ENCODE measurements at places on chromosomes 7 and 10.

GRCh38 chr10:86083664-86084175 is 282.9 kb downstream of the GRID1 start:
- DNase-seq: no peak

- no peak for DNase-seq
Measured at GRCh38 chr10:90007226-90007625, 305.8 kb downstream of the KIF20B start.

DNA sequence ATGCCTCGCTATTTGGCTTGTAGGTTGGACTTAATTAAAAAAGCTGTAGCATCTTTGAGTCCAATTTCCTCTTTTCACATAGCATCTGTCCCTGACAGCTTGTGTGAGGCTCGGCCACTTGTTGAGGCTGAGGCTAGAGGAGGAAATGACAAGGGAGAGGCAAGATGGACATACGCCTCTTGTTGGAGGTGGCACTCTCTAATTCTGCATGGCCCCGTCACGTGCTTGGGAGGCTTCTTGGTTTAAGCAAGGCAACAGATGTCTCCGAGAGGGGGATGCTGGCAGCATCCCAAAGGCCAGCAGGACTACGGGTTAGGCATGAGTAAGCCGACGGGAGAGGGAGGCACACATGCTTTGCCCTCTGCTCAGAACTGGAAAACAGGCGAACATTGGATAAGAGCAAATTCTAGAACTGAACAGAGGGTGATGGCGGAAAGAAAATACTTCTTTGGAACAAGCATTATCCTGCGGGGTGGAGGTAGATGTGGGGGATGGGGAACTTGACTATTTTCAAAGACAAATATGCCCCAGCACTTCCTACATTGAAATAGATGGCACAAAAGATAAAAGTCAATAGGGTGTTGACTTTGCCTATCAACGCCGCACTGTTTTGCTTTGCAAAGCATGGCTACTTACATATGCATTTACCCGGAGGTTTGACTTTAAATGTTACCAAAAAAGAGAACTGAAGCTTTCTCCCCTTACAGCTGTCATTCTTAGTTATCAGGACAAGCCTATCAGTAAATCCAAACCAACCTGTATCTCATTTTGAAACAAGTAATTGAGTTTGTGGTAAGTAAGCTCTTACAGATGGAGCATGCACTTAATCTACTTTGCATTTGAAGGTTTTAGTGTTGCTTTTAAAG is 94.8 kb downstream of the CHN2 start:
- peak; percentile 35 for DNase-seq

GRCh38 chr7:30755384-30756154 is 3.6 kb downstream of the INMT start:
- peak; percentile 63 for DNase-seq

- DNase-seq: no peak
Measured at GRCh38 chr7:75835688-75836285, 22.2 kb upstream of the CCL24 start.

DNA sequence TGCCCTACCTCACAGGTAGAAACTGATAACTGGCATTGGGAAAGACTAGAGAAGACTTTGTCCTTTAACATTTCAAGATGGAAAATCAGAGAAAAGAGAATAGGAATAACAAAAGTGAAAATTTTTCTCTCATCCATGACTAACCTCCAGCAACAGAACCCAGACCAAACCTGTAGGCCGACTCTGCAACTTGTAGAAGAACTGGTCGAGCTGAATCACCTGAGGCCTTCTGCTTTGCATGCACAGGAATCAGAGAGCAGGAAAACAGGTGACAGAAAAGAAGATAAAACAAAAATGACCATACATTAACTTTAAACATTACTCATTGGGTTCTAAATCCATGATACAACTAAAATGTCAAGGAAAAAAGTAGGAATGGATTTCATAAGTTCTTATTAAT is 137.1 kb downstream of the SLC25A13 start:
- DNase-seq: no peak

DNA sequence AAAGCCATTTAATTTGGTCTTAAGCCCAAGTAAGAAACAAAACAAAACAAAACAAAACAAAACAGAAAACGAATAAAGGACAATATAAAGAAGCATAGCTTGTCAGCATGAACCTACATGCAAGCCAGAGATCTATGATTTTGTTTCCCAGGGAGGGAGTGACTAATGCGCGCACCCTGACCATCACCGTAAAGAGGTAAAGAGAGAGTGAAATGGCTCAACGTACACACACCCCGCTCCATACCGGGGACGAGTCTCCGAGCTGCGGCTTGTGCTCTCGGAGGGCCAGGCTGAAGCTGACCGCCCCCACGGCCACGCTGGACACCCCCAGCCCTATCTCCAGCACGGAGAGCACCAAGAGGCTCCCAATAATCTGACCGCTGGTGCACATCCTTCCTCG is 1.1 kb downstream of the TMEM196 start:
- no peak for DNase-seq

GRCh38 chr7:49631960-49632359 is 141.5 kb upstream of the VWC2 start:
- DNase-seq: no peak

- peak; percentile 78 for DNase-seq
Measured at GRCh38 chr10:79153745-79154144, 85.0 kb downstream of the ZMIZ1 start.

DNA sequence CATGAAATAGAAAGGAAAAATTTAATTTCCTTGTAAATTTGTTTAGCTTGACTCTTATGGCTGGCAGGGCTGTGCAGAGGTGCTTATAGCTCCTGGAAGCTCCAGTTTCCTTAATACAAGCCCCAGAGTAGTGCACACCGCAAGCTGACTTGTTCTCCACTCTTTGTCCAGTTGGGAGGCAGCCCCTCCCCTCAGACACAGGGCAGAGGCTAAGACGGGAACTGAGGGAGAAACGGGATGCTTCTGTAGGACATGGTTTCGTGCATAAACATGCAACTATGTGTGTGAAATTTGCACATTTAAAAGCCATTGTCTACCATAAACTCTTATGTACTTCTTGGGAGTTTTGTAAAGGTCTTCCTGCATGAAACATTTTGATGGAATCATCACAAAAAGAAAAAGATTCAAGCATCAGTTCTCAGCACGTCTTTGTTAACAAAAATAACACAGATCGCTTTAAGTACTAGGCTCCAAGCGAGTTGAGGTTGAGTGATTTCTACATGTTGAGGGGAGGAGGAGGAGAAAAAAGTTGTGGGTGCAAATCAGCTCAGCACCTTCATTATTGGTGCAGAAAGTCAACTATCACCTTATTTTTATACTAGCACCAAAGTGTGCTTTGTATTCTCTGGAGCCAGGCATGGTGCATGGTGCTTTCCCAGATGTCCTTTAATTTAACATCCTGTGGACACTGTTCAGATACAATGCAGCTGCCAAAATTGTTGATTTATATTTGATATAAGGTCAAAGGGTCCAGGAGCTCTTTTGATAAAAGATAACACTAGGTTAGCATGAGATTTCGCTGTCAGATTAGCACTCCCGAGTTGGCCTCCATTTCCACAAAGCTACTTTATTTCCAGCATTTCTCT is 124.5 kb downstream of the CHN2 start:
- no peak for DNase-seq

DNA sequence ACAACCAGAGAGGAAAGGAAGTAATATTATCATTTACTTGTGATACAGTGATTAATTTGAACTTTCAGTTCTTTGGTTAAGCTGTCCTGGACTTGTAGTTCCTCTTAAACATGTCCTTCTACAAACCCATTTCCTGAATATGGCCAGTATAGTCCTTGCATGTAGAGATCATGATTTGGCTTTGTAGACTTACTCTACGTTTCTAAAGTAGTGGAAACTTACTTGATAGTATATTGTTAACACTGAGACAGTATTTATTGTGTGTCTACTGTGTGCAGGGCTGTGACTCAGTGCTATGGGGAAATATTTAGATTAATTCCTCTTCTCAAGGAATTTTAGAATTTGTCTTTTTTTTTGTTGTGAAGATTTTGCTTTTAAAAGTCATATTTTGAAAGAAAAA is 109.5 kb downstream of the NRF1 start:
- DNase-seq: no peak

- no peak for DNase-seq
Measured at GRCh38 chr10:131099028-131099726, 212.3 kb downstream of the TCERG1L start.

- DNase-seq: no peak
Measured at GRCh38 chr7:75830978-75831377, 17.4 kb upstream of the CCL24 start.

DNA sequence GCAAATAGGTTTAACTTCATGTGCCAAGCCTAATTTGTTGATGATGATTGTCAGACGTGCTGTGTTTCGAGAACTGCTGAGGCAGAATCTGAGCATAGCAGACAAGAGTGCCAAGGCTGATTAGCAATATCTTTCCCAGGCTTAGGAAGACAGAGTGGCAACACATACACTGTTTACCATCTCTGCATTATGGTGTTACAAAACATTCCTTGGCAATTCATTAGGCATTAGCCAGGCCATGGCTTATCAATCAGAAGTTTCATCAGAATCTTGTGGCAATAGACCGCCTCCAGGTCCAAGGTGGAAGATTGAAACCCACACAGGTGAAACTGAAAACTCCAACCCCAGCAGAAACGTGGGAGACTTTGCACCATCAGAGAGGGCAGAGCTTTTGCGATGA is 148.5 kb downstream of the AOAH start:
- no peak for DNase-seq

DNA sequence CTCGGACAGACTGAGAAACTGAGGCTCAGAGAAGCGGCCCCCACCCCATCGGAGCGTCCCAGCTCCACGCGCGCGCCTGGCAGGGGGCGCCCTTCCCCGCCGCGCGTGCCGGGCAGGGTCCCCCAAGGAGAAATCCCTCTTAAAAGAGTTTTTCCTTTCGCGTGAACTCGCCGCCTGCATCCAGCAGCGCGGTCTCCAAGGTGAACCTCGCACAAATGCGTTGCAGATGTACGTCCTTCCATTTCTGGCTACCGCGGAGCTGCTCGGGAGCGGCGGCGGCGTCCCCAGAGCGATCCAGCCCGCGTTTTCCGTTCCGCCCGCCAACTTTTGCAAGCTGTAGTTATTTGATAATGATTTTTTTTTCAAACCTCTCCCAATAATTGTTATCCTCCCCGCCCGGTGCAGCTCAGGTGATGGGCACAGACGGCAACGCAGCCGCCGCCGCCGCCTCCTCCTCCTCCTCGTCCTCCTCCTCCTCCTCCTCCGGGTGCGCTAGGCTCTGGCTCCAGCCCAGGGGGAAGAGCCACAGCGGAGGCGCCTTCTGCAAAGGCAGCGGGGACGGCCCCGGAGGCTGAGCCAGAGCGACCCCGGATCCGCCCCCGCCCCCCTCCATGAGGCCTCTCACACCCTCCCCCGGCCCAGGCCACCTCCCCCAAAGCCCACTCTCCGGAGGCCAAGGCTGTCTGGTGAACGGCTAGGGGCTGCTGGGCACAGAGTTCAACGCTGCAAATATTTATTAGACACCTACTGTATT is 74.0 kb upstream of the CUX1 start:
- DNase-seq: peak; percentile 47

All from adrenal gland (tissue), 19 donors.